Activated T-helper 1 cell treated with anti-CD3 and anti-CD28 coated beads, Interleukin-2, amount 50 U/mL, for 16 hours (primary cell): ENCODE measurements at places on chromosomes 7 and 10.

DNA sequence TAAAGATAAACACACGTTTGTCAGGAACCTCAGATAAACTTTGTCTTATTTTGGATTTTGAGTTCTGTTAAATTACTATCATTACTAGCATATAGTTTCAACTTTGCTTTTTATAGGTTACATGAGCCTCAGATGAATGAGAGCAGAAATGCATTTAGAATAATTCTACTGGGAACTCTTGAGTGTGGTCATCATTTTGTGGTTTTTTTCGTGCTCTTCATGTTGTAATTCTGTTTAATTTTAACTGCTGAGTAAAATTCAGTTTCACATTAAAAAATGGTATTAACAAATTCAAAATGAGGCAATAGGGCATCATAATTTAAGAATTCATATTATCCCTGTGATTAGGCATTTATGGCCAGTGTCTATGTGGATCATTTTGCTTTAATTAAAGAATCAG is 72.9 kb downstream of the GNAI1 start:
- DNase-seq, result no peak

- no peak for DNase-seq
Measured at GRCh38 chr10:127283576-127283975, 87.2 kb upstream of the INSYN2A start.

GRCh38 chr10:28858646-28859045 is 181.3 kb downstream of the BAMBI start:
- DNase-seq, result no peak

DNA sequence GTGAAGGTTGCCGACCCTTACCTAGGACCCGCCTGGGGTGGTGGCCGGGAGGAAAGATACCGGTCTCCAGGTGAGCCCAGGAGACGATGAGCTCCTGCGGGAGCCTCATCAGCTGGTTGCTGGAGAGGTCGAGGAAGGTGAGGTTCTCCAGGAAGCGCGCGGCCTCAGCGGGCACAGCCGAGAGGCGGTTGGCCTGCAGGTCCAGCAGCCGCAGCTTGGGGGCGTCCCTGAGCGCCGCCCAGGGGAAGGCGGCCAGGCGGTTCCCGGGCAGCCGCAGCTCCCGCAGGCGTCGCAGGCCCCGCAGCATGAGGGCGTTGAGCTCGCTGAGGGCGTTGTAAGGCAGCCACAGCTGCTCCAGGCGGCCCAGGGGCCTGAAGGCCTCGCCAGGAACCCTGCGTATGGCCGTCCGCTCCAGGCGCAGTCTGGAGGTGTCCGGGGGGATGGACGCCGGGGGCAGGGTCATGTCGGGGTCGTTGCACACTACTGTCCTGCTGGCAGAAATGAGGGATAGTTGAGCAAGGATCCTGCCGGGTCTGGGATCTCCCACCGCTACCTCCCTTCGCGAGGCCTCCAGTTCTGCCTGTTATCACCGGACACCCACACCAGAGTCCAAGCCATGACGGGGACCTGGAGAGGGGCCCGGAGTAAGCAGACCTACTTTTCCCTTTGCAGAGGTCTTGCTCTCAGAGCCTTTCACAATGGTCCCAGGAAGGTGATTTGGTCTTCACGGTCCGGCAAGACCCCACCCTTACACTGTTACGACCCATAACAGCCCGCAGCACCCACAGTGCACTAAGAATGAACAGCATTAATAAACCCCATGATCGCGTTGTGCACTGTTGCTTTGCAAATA is 3.9 kb downstream of the LRIT1 start:
- no peak for DNase-seq

DNA sequence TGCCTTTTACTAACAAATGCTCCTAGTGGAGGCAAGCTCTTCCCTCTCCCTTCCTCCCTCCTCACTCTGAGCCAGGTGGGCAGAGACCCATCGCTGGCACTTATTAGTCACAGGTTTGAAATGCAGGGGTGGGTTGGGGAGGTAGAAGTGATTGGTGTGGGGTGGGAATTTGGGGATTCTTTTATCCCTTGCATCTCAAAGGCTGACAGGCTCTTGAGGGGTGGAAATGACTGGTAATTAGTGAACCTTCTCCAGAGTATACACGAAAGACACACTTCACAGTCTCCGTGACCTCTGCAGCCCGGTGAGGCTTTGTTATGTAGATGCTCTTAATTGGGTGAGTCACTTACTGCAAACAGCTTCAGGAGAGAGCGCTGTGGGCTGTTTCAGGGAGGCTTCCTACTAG is 13.9 kb upstream of the LRMDA start:
- no peak for DNase-seq

- DNase-seq, result no peak
Measured at GRCh38 chr7:134916171-134916883, 70.0 kb upstream of the AGBL3 start.

- peak; percentile 71 for DNase-seq
Measured at GRCh38 chr10:128125944-128126764, at the start of gene MKI67. Gene MKI67 (minus strand): TSS chr10:128126423. CDS start chr10:128125667, 756 bp downstream.

- DNase-seq, result no peak
Measured at GRCh38 chr10:116888380-116889055, 39.2 kb downstream of the ENO4 start.
